ENCODE measurements at places on chromosomes 1 and 21.

- no peak for DNase-seq
These were observed 16.8 kb downstream of the RRP1 start for GRCh38 chr21:43806017-43806710.

GRCh38 chr1:155300553-155301329 lies 497 bp downstream of the PKLR start:
- no peak for DNase-seq

DNA sequence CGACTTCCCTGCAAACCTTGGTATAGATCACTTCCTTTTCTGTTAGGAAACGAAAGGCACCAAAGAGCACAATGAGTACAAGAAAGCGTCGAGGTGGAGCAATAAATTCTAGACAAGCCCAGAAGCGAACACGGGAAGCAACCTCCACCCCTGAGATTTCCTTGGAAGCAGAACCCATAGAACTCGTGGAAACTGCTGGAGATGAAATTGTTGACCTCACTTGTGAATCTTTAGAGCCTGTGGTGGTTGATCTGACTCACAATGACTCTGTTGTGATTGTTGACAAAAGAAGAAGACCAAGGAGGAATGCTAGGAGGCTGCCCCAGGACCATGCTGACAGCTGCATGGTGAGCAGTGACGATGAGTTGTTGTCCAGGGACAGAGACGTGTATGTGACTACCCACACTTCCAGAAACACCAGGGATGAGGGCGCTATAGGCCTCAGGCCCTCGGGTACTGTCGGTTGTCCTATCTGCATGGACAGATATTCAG lies 18.5 kb downstream of the FAM89A start:
- no peak for DNase-seq

GRCh38 chr1:29322861-29323585 lies 86.7 kb downstream of the PTPRU start:
- DNase-seq: no peak

DNA sequence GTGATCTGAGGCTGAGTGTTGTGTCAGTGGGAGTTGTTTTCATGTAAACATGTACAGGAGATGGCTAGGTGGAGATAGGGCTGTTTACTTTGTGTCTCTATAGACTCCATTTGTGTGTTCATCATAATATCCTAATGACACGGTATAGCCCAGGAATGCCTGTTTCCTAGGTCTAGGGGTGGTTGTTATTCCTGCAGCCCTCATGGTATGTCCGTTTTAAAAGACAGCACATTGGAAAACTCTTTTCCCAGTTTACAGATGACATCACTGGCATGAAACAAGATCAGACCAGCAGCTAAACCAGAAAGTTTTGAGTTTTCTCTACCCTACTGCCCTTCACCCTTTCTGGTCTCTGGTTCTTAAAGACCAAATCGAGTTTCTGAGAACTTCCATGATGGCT lies 227.3 kb upstream of the TMEM51 start:
- DNase-seq: no peak
